ENCODE measurements at places on chromosomes 12 and 14.

- no peak for DNase-seq
Measured at GRCh38 chr14:95946867-95947266, 70.2 kb downstream of the TUNAR start.

DNA sequence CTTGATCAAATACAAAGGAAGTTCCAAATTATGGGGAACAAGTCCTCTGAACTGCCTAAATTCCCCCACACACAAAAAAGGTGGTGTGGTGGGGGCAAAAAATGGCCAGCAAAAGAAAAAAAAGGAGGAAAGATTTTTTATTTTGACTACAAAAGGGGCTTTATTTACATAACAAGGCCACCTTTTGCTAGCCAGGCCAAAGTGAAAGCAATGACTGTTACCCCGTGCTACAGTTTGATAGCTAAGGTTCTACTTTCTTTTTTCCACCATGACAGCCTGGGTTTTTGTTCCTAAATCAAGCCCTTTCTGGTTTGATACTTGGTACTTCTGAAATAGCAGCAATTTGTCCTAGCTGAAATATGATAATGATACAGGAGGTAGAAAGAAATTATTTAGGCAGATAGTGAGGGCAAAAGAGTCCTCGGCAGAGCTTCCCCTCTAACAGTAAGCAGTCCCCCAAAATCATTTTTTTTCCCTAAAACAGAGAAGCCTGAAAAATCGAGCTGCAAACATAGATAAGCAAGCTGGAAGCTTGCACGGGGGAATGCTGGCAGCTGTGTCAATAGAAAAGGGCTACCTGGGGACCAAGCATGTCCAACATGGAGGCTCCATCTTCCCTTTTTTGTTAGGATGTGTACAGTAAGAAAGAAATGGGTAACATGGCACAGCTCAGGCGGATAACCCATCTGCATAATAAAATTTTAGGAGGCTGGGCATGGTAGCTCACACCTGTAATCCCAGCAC, 8.9 kb upstream of the B4GALNT1 start:
- DNase-seq = no peak

- DNase-seq = no peak
Measured at GRCh38 chr12:52164624-52165023, 27.2 kb downstream of the KRT80 start.

GRCh38 chr12:81174664-81175063, 96.8 kb downstream of the ACSS3 start:
- no peak for DNase-seq

GRCh38 chr12:114681116-114681871, 2.7 kb downstream of the TBX3 start:
- no peak for DNase-seq

- DNase-seq = no peak
Measured at GRCh38 chr12:12272869-12273268, 6.0 kb upstream of the LRP6 start.
